ENCODE measurements at places on chromosomes 2 and 18.

- no peak for DNase-seq
Measured at GRCh38 chr2:200966770-200967169, 3.3 kb upstream of the ORC2 start.

DNA sequence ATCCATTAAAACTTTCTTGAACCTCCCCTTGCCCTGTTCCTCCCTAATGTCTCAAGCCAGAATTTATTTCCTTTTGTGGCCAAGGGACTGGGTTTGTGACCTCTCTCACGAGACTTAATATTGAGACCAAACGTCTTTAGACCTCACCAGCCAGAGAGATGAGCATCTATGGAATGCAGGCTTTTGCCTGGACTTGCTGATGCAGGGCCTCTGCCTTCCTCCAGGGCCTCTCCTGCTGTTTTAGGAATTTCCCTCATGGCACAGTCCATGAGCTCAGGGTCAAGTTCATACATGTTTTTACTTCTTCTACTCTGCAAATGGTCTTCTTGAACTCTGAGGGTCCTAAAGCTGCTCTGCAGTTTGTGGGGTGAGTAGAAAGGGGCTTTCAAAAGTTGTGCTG, 22.3 kb downstream of the IL1B start:
- DNase-seq, result no peak

DNA sequence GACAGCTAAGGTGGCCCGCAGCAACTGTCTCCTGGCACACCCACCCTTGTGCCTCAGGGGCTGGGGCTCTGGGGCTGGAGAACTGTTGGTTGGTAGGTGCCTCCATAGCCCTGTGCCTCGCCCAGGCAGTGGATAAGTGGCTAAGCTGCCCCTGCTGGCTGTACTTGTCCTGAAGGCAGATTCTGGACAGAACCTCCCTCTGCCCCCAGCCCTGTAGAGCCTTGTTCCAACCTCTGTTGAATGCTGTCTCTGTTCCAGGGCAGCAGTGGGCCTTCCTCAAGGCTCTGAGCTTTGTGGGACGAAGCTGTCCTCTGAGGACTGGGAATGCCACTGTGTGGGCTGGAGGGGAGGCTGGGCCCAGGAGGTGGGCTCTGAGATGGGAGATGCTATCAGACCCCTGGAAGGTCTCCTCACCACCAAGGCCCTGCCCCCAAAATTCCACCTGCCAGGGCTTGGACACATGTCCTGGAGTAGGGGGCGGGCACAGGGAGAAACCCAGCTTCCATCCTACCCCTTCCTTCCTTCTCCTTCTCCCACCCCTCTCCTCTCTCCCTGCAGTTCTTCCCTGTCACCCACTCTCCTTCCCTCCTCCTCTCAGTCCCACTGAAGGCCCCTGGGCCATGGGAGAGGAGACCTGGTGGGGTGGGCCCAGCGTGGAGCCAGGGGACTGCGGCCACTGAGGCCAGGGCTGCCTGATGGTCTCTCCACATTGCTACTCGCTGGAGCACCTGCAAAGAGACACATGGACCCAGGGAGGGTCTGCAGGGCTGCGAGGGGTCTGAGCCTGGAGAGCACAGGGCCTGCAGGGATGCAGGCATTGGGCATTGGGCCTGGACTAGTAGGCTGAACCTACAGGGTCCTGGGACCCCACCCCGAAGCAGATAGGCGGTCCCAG, 1.7 kb upstream of the PDCD1 start:
- no peak for DNase-seq

DNA sequence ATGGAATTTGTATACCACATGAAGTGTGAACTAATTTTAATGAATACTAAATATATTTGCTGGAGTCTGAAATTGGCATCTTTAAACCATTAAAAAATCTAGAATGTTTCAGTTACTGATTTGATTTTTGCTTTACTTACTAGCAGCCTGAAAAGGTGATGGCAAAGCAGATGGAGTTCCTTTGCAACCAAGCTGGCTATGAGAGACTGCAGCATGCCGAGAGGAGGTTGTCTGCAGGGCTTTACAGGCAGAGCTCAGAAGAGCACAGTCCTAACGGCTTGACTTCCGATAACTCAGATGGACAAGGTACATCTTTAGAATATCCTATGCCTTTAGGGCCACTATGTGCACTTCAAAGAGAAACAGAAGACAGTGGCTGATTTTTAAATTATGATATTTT, 36.5 kb downstream of the NAB1 start:
- no peak for DNase-seq

DNA sequence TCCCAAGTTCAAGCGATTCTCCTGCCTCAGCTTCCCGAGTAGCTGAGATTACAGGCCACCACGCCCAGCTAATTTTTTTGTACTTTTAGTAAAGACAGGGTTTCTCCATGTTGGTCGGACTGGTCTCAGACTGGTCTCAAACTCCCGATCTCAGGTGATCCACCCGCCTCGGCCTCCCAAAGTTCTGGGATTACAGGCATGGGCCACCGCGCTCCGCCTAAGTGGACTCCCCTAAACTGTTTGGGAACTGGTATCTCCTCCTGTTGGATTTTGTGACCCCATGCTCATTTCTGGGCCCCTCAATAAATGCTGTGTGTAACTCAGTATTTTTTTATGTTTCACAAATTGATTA, 5.2 kb downstream of the SCTR start:
- DNase-seq, result no peak

GRCh38 chr2:226906163-226906693, 70.4 kb downstream of the RHBDD1 start:
- no peak for DNase-seq

- no peak for DNase-seq
Measured at GRCh38 chr2:162058973-162059668, 14.9 kb downstream of the DPP4 start.

GRCh38 chr2:47206681-47207080, 51.6 kb upstream of the STPG4 start:
- DNase-seq, result no peak

- DNase-seq, result no peak
Measured at GRCh38 chr18:50143886-50144285, 51.1 kb downstream of the MYO5B start.

Measured in NCI-H1417 treated with DMSO at 0.1 percent for 48 hours (cell line).